ENCODE measurements at places on chromosomes 1 and 21. TPM values are rescaled to one million over a fixed set of nuclear protein-coding genes. Genes with fewer than 3 reads are reported as not detected.

The TIE1 gene
- total RNA-seq, result not detected

The KIAA0040 gene
- total RNA-seq, result 33.6 TPM

The MTARC2 gene
- total RNA-seq, result not detected

The SLC16A4 gene
- total RNA-seq, result 0.39 TPM

The AXDND1 gene
- total RNA-seq, result 0.44 TPM

The PEAR1 gene
- 0.36 TPM for total RNA-seq

The SPRR1B gene
- not detected for total RNA-seq

The KCNK2 gene
- total RNA-seq, result not detected

The LCE1D gene
- total RNA-seq, result not detected

The PRDM16 gene
- not detected for total RNA-seq

The ADAMTSL4 gene
- 0.23 TPM for total RNA-seq

The GPX7 gene
- 26.3 TPM for total RNA-seq

The B3GALT5 gene
- not detected for total RNA-seq

The AADACL3 gene
- not detected for total RNA-seq

The IL19 gene
- not detected for total RNA-seq

The ORC1 gene
- 1.1 TPM for total RNA-seq

The SERPINC1 gene
- total RNA-seq, result not detected

The COA6 gene
- 18.5 TPM for total RNA-seq

The BCL10 gene
- total RNA-seq, result 37.0 TPM

The ST6GALNAC3 gene
- 0.47 TPM for total RNA-seq

The DISP1 gene
- total RNA-seq, result 3.9 TPM

The TNFSF4 gene
- total RNA-seq, result 3.9 TPM

The LRRC38 gene
- not detected for total RNA-seq

The TFF2 gene
- not detected for total RNA-seq

The PTPN7 gene
- 67.6 TPM for total RNA-seq

The LPAR3 gene
- total RNA-seq, result 4.1 TPM

The C1QC gene
- total RNA-seq, result 3.3 TPM

The LRRC71 gene
- total RNA-seq, result not detected

The ADORA3 gene
- total RNA-seq, result 0.41 TPM

The TENT5C gene
- 13.9 TPM for total RNA-seq

The ADAMTS5 gene
- not detected for total RNA-seq

The FCGR1A gene
- 0.53 TPM for total RNA-seq

The CASQ2 gene
- not detected for total RNA-seq

The IL10 gene
- 0.32 TPM for total RNA-seq

The SMIM1 gene
- total RNA-seq, result 4.7 TPM

The SYPL2 gene
- not detected for total RNA-seq

The SPRR1A gene
- total RNA-seq, result not detected

The NCMAP gene
- not detected for total RNA-seq

The MNDA gene
- 0.55 TPM for total RNA-seq

The MTMR11 gene
- total RNA-seq, result 1.3 TPM

The FMO3 gene
- not detected for total RNA-seq

The LHX8 gene
- not detected for total RNA-seq

The DENND2C gene
- 0.78 TPM for total RNA-seq

The PERM1 gene
- total RNA-seq, result not detected

The TSPAN2 gene
- 3.5 TPM for total RNA-seq

The FALEC gene
- total RNA-seq, result not detected

The CSF3R gene
- total RNA-seq, result 0.61 TPM

The TUFT1 gene
- total RNA-seq, result 3.5 TPM

The TMEM269 gene
- 0.35 TPM for total RNA-seq

The ICOSLG gene
- 4.9 TPM for total RNA-seq

The BCL2L15 gene
- total RNA-seq, result 1.3 TPM

The DMBX1 gene
- total RNA-seq, result not detected

The CFHR1 gene
- not detected for total RNA-seq

The PKN2 gene
- total RNA-seq, result 42.0 TPM

The FCN3 gene
- not detected for total RNA-seq

The TMOD4 gene
- total RNA-seq, result 6.4 TPM

The NBPF20 gene
- 5.3 TPM for total RNA-seq

The DBT gene
- total RNA-seq, result 16.1 TPM

Measured in CD4-positive, alpha-beta memory T cell (primary cell).